ENCODE measurements at places on chromosomes 5 and 9. TPM values are rescaled to one million over a fixed set of nuclear protein-coding genes. Genes with fewer than 3 reads are reported as not detected.
A peak's percentile ranks its signal among the peaks of the same experiment; 100 is the strongest.

SPAAR gene
- polyA plus RNA-seq = 0.63 TPM

PHF24 gene
- polyA plus RNA-seq = 0.36 TPM

- DNase-seq = peak; percentile 80
- no peaks in the 10 kb centered on the region for H3K27me3 ChIP-seq
- H3K27ac ChIP-seq = no peak overlapping the region
Observed at GRCh38 chr9:133485531-133486260, 6.8 kb upstream of the SLC2A6 start.

GRCh38 chr5:1703352-1704050, 96.1 kb downstream of the MRPL36 start:
- DNase-seq = no peak
- H3K27ac ChIP-seq = no peak overlapping the region
- H3K4me1 ChIP-seq = no peaks in the 10 kb centered on the region
- H3K4me3 ChIP-seq = no peak overlapping the region
- no peaks in the 10 kb centered on the region for H3K36me3 ChIP-seq

GRCh38 chr9:117734523-117735314, 30.5 kb downstream of the TLR4 start:
- H3K27me3 ChIP-seq = no peaks in the 10 kb centered on the region
- no peak for DNase-seq
- no peaks in the 10 kb centered on the region for H3K36me3 ChIP-seq

- H3K27ac ChIP-seq = no peak overlapping the region
- no peaks in the 10 kb centered on the region for H3K4me1 ChIP-seq
- H3K4me3 ChIP-seq = no peak overlapping the region
- peaks cover 5% of the 10 kb centered on the region for H3K36me3 ChIP-seq
- H3K27me3 ChIP-seq = no peaks in the 10 kb centered on the region
- no peak for DNase-seq
Observed at GRCh38 chr5:43619380-43619779, 16.4 kb downstream of the NNT start.
